ENCODE measurements at places on chromosomes 5 and 9.

GRCh38 chr5:59789197-59789596 lies 104.3 kb downstream of the PDE4D start:
- no peak for DNase-seq

DNA sequence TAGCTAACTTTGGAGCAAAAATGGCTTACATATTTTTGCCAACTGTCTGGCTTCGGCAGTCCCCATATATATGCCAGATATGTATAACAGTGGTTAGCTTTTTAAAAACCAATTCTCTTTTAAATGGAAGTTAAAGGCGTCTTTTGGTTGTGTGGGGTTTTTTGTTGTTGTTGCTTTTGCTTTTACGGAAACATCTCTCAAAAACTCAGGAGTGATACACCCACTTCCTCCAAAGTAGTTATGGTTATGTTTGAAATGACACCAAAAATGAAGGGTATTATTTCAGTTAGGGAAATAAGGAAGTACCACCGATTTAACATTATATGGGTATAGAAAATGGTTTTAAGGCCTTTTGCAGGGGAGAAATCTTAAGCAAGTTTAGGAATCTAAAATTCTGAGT lies 2.3 kb downstream of the CNOT8 start:
- DNase-seq, result no peak

DNA sequence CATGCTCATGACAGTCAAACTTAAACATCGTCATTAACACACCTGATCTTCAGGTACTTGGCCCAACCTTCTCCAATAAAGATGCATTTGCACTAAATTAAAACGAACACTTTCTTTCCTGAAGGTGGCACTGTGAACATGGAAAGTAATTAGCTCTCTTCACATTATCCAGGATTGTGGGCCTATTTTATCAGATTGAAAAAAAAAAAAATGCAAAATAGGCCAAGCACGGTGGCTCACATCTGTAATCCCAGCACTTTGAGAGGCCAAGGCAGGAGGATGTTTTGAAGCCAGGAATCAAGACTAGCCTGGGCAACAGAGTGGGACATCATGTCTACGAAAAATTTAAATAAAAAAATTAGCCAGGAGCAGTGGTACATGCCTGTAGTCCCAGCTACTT lies 14.4 kb upstream of the CDC20B start:
- DNase-seq, result no peak

GRCh38 chr9:93965830-93966577 lies 10.8 kb upstream of the BARX1 start:
- DNase-seq, result no peak

DNA sequence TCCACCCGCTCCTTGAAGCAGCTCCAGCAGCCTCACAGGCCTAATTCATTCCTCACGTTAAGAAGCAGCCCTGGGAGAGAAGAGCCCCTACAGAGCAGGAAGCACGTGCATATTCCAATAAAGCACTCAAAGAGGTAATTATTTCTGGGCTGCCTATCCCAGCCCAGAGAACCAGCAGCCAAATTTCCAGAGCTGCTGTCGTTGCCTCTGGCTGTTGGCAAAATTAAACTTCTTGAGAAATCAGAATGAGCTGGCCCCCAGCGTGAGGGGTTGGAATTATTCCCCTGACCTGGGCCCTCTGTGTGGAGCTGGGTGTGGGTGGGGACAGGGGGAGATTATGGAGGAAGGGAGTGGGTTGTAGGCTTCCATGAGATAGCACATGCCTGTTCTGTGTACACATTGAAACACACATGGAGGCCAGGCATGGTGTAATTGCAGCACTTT lies 86.8 kb upstream of the HSPA9 start:
- DNase-seq, result peak; percentile 35

DNA sequence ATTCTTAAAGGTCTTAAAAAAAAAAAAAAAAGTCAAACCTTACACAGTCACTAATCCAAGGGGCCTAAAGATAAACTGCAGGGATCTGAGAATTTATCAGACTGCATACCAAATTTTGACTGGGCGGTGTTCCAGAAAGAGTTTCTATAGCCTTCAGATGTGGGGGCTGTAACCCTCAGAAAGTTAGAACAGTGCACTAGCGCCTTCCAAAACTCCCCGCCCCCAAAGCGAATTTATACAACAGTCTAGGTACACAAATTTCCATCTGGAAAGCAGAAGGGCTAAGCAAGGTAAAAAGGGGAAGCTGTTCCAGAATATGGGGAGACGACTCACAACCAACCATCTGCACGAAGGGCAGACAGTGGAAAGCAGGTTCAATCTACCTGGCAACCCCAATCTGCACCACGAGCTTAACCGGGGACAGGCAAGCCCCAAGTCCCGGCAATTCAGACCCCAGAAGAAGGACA lies 813 bp downstream of the ERMP1 start:
- no peak for DNase-seq

GRCh38 chr5:74916831-74917710 lies 50.9 kb upstream of the FAM169A start:
- DNase-seq, result no peak

DNA sequence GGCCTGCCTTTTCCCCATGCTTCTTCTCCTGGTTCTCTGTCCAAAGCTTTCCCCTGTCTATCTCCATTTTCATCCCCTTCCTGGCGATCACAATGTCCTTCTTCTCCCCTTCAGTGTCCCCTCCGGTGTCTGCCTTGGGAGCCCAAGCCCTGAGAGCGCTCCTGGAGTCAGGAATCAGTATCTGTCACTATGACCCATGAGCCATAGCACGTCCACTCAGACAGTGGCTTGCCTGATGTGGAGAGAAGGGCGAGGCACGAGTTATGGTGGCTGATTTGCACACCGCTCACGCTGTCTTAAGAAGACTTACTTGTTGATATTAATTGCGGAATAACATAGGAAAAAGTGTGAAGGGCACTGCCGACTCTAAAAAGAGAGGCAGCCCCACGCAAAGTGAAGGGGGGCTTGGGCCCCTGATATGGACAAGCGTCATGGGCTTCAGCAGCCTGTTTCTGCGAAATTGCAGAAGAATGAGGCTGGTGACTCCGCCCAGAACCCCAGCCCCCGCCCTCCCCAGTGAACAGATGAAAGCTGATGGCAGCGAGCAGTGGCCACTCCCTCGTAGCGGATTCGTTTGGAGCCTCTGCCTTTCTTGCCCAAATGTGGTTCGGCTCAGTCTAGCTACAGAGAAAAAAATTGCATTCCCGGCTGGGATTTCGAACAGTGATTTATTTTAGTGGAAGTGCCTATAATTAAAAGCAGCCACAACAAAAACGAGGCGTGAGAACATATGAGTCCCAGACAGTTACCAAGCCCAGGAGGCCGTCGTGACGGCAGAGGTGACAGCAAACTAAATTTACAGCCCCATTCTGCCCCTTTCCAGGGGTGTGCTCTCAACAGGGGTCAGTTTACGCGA lies 149.8 kb downstream of the ICE1 start:
- no peak for DNase-seq

- no peak for DNase-seq
These were observed 16.5 kb upstream of the UBE2QL1 start for GRCh38 chr5:6432206-6432605.

DNA sequence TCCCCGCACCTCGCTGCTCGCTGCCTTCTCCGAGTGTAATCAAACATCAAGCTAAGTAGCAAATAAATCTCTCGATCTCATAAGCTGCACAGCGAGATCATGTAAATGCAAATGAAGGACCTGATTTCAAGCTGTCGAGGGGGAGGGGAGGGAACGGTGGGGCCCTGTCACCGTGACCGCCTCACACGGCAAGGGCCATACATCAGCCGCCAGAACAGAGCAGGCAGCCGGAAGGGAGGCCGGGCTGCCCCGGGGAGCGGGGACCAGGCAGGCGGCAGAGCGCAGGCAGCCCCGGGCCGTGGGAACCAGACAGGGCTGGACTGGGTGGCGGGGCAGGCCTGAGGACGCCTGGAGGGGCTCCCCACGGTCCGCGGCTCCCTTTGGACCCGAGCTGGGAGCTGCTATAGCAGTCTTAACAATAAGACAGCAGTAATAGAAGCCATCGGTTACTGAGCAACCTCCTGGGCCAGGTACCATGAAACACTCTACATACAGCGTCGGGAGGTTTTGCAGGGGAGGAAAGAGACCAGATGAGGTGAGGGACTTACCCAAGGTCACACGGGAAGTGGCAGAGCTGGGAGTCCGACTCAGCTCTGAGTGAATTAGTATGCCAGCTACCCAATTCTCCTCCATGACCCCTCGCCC lies 76.8 kb downstream of the CFAP77 start:
- DNase-seq, result no peak

DNA sequence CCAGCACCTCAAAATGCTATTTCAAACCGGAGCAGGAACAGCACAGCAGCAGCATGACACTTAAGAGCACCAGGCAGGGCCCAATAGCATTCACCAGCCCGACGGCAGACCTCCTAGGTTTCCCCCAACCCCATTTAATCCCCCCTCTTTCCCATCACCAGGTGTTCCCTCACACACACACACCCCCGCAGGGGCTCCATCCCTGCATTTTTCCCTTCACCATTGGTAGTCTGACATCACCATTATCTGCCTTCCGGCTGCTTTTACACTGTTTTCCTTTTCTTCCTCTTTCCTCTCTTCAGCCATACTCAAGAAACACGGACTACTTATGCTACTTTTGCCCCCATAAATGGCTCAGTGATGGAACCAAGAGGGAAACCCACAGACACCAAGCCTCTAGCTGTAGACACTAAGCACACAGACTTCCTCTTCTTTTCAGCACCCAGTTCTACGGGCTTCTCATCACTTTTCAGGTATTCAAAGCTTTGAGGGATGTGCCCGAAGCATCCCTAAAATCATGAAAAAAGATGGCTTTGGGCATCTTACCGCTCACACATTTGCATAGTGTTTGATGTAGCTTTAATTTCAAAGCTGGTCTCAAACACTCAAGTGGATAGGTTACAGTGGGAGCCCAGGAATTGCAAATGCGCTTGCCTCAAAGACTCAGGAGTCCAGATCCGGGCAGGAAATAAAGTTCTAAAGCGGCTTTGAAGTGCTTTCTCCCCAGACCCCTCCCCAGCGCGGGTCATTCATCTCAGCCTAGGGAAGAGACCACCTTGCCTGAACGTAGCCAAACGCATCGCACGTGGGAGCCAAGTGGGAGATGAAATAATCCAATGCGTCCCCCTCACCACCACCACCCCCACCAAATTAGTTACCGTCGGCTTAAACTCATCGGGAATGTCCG lies 141.5 kb downstream of the TSSK1B start:
- no peak for DNase-seq

- no peak for DNase-seq
These were observed 142.7 kb downstream of the TTLL11 start for GRCh38 chr9:121950441-121950840.

DNA sequence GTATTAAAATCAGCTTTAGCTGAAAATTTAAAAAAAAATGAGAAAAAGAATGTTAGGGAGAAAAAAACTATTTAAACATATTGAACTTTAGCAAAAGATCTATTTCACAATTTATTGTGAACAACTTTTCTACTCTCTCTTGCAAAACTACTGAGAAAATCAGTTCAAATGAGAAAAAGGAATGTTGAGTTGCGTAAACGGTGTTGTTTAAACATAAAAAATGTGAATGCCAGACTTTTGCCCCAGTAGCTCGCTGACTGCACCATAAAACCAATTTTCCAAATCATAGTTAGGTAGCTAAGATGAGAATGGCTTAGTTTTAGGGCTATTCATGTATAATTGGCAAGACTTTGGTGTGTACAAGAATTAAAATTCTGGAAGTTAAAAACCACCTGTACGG lies 13.4 kb upstream of the RAD23B start:
- DNase-seq, result no peak
